Activated CD4-positive, alpha-beta T cell treated with anti-CD3 and anti-CD28 coated beads, Interleukin-2, amount 10 ng/mL, durations not matched to agents 24 days and 14 days (primary cell): ENCODE measurements at places on chromosomes 6 and 20. TPM values are rescaled to one million over a fixed set of nuclear protein-coding genes. Genes with fewer than 3 reads are reported as not detected.

- DNase-seq: no peak
These were observed 54.0 kb downstream of the NPEPL1 start for GRCh38 chr20:58746620-58747019.

GRCh38 chr6:16850681-16851026, 89.4 kb upstream of the ATXN1 start:
- DNase-seq: no peak

- DNase-seq: no peak
These were observed 109.2 kb upstream of the SIRPG start for GRCh38 chr20:1766731-1767130.

DNA sequence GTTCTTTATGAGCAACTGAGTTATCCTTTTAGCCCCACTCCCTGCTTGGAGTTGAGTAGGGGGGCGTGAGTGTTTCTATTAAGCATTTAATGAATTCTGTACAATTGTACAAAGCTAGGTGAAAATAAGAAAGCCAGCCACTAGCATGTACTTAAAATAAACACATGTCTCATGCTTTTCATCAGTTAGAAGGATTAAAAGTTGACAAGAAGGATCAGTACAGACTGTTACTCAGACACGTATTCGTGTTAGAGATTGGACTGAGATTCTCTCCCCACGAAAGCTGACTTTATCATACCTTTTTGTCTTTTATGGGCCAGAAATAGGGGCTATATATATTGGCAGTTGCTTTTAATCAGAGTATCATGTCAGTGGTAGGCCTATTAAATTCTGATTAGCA, 1.7 kb downstream of the HSF2 start:
- no peak for DNase-seq

GRCh38 chr6:162058281-162058875, 669.2 kb downstream of the PRKN start:
- no peak for DNase-seq

GRCh38 chr20:3000852-3001523, 42.4 kb upstream of the GNRH2 start:
- DNase-seq: peak; percentile 75

DNA sequence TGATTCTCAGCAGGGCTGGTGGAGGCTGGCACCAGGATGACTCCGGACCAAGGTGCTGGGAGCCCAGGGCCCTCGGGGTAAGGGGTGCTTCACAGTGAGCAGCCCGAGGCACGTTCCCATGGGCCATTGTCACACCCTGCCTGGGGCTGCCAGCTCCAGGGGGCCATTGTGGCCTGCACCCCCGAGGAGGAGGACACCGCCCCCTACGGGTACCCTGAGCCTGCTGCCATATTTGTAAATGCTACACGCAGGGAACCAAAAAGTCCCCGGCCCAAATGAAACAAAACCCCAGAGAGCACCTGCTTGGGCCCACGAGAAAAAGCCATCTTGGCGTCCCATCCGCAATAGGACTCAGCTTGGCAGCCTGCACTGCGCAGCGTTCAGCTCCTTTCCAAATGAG, 64.7 kb upstream of the GATA5 start:
- DNase-seq: no peak

DNA sequence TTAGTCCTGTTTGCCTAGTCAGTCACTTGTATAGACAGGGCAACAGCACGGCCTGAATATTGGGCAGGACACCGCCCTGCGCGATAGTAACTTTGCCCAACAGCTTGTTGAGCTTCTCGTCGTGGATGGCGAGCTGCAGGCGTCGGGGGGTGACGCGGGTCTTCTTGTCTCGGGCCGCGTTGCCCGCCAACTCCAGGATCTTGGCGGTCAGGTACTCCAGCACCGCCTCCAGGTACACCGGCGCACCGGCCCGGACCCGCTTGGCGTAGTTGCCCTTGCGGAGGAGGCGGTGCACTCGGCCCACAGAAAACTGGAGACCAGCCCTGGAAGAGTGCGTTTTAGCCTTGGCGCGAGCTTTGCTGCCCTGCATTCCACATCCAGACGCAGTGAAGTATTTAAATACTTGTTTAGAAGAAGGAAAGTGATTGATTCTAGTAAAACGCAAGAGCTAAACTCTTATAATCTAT, 92.8 kb upstream of the BTN3A2 start:
- DNase-seq: peak; percentile 88

DNA sequence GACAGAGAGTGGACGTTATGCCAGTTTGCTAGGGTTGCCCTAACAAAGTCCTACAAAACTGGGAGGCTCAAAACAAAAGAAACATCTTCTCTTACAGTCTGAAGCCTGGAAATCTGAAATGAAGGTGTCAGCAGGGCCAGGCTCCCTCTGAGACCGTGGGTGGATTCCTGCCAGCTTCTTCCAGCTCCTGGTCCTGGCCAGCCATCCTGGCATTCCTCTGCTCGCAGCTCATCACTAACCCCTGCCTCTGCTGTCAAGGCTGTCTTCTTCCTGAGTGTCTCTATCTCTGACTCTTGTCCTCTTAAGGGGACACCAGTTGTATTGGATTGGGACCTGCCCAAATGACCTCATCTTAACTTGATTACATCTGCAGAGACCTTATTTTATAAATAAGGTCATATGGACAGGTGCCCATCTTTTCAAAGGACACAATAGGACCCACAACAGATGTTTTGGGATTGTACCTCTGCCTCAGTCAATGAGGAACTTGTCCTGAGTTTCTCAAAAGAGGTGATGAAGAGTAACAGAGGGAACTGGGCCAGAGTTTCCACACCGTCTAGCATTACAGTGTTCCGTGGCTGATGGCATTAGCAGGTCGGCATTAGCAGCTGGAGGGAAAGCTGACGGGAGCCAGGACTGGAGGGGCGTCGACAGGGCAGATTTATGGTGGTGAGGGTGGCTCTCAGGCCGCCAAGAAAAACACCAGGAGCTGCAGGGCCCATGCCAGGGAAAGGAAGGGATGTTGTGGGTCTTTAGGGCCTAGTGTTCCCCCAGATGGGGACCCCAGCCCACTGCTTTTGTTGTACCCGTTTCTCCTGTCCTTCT, 157.3 kb downstream of the TBXT start:
- no peak for DNase-seq

GRCh38 chr20:63696306-63696627, 185 bp upstream of the TNFRSF6B start:
- no peak for DNase-seq

- DNase-seq: no peak
These were observed 3.6 kb downstream of the FOXC1 start for GRCh38 chr6:1613346-1613687.

GRCh38 chr6:11083491-11083890, 10.1 kb upstream of the SMIM13 start:
- no peak for DNase-seq

DNA sequence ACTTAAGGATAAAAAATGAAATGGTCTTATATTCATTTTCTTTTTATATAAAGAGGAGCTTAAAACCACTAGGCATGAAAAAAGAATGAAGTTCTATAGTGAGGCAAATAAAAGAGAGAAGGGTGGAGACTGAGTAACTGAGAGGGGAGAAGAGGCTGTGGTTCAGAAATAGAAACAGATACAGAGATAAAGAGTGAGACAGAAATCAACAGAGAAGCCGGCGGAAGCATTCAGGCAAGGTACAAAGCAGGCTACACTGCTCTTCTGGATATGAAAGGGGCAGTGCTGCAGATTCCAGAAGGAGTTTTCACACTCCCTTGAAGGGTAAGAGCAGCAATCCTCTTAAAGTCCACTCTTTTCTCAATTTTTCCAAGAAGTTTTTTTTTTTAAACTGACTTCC, 29.9 kb downstream of the NFATC2 start:
- peak; percentile 81 for DNase-seq

DNA sequence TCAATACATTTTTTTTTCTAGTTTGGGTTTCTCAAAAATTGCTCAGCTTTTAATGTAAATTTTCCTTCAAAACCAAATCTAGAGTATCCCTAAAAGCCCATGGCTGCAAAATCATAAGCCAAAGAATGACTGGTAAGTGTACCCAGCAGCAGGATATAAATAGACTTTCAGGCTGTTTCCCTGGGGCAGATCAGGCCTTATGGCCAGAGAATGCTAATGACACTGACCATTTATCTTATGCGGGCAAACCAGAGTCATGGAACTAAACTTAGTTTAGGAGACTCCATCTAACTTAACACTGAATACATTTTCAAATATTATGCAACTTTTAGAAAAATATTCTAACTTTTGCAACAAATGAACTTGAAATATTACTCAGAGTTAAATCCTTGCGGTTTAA, 7.4 kb downstream of the OSER1 start:
- no peak for DNase-seq

- DNase-seq: no peak
These were observed 156.0 kb downstream of the DST start for GRCh38 chr6:56486681-56487080.

DNA sequence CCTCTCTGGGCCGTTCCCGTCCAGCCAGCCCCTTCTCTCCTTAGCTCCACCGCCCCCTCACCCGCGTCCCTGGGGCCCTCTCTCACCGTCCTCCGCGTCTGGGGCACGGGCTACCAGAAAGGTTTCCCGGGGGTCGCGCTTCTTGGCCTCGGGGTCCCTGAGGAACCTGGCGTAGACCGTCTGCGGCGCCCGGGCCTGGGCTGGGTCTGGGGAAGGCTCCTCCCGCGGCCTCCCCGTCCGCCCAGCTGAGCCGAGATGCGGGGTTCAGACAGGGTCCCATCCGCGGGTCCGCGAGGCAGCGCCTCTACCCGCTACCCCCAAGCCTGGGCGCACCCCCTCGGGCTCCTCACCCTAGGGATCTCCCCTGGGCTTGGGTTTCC, 1.1 kb downstream of the TULP1 start:
- DNase-seq: no peak

DNA sequence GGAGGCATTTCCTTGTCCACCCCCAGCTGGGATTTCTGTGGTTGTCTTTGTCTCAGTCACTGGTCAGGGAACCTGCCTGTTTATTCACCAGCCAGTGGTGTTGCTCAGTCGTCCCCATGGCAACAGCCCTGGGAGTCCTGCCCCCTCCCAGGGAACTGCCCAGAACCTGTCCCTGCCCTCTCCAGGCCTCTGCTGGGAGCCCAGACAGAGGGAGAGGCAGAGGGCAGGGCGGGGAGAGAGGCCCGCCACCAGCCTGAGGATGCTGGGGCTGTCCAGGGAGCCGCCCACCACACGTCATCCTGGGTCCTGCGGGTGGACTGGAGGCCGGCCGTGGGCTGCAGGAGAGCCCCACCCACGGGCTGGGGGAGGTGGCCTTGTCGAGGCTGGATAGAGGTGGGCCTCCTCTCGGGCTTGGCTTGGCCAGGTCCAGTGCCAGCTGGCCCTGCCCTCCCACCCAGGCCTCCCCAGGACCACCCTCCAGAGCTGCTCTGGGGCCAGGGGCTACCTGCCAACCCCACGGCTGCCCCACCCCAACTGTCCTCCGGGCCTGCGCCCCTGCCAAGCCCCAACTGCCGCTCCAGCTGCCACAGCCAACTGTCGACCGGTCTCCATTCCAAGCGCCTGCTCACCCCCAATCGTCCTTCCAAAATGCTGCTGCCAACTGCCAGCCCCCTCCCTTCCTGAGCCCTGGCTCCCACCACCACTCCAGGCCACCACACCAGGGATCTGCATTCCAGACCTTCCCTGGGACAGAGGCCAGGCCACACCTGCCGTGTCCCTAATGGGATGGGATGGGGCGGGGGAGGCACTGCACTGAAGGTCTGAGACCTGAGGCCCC, 4.2 kb upstream of the ZBTB46 start:
- no peak for DNase-seq

- DNase-seq: no peak
These were observed 1.8 kb downstream of the LZTS3 start for GRCh38 chr20:3171391-3172125.

DNA sequence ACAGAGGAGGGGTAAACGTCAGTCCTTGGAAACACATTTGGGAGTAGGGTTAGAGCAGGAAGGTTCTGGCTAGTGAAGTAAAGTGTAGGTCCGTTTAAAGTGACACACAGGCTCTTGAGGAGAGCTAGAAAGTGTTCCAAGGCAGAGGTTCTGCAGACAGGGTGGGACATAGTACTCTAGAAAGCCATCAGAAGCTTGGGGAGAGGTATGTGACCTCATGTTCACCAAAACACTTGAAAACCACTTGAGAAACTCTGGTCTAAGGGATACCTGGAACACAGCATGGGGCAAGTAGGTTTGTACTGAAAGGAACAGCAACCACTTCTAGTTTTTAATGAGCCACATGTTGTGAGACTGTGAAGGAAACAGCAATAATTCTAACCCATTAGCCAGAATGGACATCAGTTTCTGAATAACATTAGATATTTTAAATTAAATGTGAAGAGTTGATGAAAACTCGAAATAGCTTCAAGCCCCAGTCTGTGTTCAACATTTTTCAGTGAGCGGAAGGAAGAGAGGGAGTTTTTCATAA, 49.0 kb downstream of the SOBP start:
- DNase-seq: no peak

- DNase-seq: no peak
These were observed 24.6 kb upstream of the GTF3C6 start for GRCh38 chr6:110933912-110934311.

- no peak for DNase-seq
These were observed 58.1 kb upstream of the FBXO30 start for GRCh38 chr6:145872669-145873068.

DNA sequence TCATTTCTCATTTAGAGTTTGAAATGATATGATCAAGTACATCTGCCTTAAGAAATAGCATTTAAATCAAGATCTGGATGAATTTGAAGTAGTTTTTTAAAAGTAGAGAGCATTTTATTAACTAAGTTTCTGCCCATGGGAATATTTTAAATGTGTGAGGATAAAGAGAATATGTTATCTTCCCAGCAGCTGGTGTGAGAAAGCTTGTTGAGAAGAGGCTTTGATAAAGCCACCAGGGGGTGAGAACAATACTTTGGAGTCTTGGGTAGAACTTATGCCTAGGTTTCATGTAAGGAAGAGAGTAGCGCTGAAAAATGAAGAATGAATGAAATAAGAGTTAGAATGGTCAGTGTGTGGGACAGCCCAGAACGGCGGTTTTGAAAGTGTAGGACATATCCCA, 190.2 kb downstream of the GRM1 start:
- DNase-seq: no peak

The NFATC2 gene
- total RNA-seq: 65.0 and 66.4 TPM in 2 replicates

The GSTA1 gene
- not detected in 2 replicates for total RNA-seq

The SCAF8 gene
- total RNA-seq: 36.6 and 37.5 TPM in 2 replicates

The PROKR2 gene
- not detected in 2 replicates for total RNA-seq

The NOX3 gene
- total RNA-seq: not detected in 2 replicates

The THBS2 gene
- total RNA-seq: not detected in 2 replicates

The POU5F1 gene
- total RNA-seq: not detected in 2 replicates

The SLC16A10 gene
- total RNA-seq: 4.2 and 5.1 TPM in 2 replicates

The NRM gene
- total RNA-seq: 20.2 and 20.5 TPM in 2 replicates

The PNPLA1 gene
- not detected in 2 replicates for total RNA-seq

The DYNLT2 gene
- total RNA-seq: 2.1 TPM in 2 replicates

The SCUBE3 gene
- total RNA-seq: 0.02 and 0.07 TPM in 2 replicates

The DDAH2 gene
- total RNA-seq: 4.8 and 5.6 TPM in 2 replicates

The PEX6 gene
- 24.0 and 24.1 TPM in 2 replicates for total RNA-seq

The CST5 gene
- total RNA-seq: not detected in 2 replicates
